ENCODE measurements at places on chromosomes 1 and 21. TPM values are rescaled to one million over a fixed set of nuclear protein-coding genes. Genes with fewer than 3 reads are reported as not detected.

DNA sequence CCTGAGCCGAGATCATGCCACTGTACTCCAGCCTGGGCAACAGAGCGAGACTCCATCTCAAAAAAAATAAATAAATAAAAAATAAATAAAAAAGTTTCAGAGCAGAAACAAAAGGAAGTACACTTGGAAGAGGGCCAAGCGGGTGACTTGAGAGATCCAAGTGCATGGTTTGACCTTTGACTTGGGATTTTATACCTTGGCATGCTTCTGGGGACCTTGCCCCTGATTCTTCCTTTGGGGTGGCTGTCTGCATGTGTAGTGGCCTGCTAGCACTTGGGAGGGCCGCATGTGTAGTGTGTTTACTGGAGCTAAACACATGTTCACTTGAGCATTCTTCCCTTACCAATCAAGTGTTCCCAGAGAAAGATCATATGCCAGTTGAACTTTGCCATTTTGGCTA is 114.0 kb downstream of the DTL start:
- no peak for DNase-seq

DNA sequence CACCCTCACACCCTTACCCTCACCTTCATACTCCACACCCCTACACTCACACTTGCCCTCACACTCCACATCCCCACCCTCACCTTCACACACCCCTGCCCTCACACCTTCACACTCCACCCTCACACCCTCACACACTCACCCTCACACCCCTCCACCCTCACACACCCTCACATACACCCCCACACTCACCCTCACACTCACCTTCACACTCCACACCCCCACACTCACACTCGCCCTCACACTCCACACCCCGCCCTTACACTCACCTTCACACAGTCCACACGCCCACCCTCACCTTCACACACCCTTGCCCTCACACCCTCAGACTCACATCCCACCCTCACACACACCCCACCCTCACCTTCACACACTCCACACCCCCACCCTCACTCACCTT is 43.6 kb upstream of the EDN2 start:
- DNase-seq = no peak

OR2AK2 gene
- not detected for total RNA-seq

FCRL2 gene
- total RNA-seq = not detected

- DNase-seq = peak; percentile 35
Measured at GRCh38 chr1:43274125-43274803, 4.5 kb downstream of the TMEM125 start.
